Activated T-helper 1 cell treated with anti-CD3 and anti-CD28 coated beads, Interleukin-2, amount 50 U/mL, for 16 hours (primary cell): ENCODE measurements at places on chromosomes 4 and X.

- no peak for DNase-seq
These were observed 186.6 kb downstream of the TMEM47 start for GRCh38 chrX:34470507-34470906.

GRCh38 chr4:74376888-74377483 lies 12.0 kb downstream of the EREG start:
- DNase-seq: no peak

- DNase-seq: no peak
These were observed 192.7 kb downstream of the RBMX2 start for GRCh38 chrX:130594453-130594916.

DNA sequence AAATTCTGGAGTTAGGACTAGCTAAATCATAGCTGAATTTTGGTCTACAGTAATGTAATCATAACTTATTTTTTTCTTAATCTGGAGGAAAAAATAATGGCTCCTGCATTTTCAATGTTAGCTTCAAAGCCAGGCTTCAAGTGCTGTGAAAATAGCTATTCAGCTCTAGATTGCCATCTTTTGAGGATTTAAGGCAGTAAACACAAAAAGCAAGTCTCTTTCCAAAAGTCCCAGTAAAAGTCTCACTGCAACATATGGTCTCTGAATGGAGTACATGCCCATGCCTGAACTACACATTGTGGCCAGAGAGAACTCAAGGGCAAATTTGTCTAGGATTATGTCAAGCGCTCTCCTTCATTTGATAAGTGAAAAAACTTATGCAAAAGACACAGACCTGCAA lies 720.9 kb downstream of the FSTL5 start:
- DNase-seq: no peak

DNA sequence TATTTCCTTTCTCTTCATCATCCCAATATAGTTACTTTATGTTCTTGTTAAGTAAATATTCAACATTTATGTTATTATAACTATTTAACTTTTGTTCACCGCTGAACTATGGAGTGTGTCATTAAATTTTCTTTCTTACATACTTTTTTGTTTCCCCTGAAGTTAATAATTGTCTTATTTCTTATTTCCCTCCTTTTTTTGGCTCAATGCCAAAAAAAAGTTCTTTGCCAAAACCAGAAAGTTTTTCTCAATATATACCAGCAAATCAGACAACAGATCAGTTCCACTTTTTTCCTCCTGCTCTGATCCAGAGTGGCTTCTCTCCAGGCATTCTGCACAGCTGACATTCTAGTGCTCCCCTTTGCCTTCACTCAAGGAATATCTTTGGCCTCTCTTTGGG lies 187.0 kb upstream of the PPARGC1A start:
- DNase-seq: no peak

- DNase-seq: no peak
These were observed 23.0 kb upstream of the CBR4 start for GRCh38 chr4:169032883-169033645.

- DNase-seq: no peak
These were observed 200.9 kb upstream of the FSTL5 start for GRCh38 chr4:162364651-162365050.

GRCh38 chr4:36676139-36677050 lies 395.0 kb downstream of the DTHD1 start:
- DNase-seq: no peak

DNA sequence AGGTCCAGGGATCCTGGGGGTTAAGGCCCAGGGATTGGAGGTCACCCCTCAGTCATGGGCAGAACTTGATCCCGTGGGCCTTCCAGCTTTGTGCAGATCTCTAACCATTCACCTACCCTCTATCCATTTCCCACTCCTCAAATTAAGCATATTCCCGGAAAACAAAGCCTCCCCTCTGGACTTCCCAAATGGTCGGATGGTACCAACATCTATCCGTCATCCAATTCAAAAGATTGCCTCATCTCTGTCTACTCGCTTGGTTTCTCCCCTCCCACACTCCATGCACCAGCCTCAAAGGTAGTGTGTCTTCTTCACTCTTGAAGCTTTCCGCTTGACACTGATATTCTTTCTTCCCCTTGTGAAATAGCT lies 473 bp upstream of the BCLAF3 start:
- no peak for DNase-seq

- no peak for DNase-seq
These were observed 8.3 kb downstream of the SLBP start for GRCh38 chr4:1703867-1704266.

- no peak for DNase-seq
These were observed 10.4 kb upstream of the USO1 start for GRCh38 chr4:75714011-75714410.

- DNase-seq: no peak
These were observed 16.9 kb downstream of the ACOT9 start for GRCh38 chrX:23726191-23726590.

GRCh38 chr4:29717287-29718057 lies 1002.7 kb upstream of the PCDH7 start:
- no peak for DNase-seq

DNA sequence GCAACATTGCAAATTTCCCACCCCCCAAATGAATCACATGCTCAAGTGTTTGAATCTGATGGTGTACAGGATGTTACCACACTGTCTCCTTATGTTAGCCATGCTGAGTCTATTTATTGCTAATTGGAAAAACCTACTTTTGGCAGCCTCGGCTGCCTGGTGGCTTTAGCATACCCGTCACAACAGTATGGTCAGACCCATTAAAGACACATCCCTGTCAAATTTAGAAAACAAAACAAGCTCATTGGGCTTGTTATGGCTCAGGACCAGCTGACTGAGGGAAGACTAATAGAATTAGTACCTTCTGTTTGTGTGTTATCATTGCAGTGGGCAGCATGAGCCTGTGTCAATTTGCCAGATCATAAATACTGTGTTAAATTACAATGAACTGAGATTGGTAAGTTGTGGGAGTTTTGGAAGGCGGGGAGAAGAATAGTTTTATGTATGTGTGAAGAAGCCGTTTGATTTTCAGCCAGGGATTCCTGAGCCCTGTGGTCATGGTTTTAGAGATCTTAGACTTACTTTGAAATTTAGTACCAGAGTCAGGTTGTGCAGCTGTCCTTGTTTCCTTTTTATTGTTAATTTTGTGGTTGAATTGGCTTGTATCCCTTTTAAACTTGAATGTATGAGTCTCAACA lies 66.8 kb downstream of the POLA1 start:
- DNase-seq: no peak

GRCh38 chr4:6195602-6196319 lies 4.6 kb downstream of the JAKMIP1 start:
- DNase-seq: no peak

DNA sequence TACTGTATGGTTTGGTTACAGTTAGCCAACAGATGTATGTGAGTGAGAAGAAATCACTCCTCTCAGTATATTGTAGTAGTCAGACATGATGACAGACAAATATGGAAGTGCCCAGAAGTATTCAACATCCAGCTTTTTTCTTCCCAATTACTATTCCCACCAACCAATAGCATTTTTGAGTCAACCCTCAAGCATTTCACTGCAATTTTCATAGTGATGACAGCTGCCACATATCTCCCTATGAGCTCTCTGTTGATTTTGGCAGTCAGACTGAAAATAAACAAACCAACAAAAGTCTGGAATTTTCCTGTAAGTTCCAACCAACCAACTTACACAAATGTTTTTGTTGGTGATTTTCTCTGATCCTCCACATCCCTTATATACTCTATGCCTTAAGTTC lies 8.2 kb upstream of the TRAM1L1 start:
- no peak for DNase-seq

GRCh38 chrX:129808158-129808828 lies 28.5 kb downstream of the SASH3 start:
- DNase-seq: no peak

DNA sequence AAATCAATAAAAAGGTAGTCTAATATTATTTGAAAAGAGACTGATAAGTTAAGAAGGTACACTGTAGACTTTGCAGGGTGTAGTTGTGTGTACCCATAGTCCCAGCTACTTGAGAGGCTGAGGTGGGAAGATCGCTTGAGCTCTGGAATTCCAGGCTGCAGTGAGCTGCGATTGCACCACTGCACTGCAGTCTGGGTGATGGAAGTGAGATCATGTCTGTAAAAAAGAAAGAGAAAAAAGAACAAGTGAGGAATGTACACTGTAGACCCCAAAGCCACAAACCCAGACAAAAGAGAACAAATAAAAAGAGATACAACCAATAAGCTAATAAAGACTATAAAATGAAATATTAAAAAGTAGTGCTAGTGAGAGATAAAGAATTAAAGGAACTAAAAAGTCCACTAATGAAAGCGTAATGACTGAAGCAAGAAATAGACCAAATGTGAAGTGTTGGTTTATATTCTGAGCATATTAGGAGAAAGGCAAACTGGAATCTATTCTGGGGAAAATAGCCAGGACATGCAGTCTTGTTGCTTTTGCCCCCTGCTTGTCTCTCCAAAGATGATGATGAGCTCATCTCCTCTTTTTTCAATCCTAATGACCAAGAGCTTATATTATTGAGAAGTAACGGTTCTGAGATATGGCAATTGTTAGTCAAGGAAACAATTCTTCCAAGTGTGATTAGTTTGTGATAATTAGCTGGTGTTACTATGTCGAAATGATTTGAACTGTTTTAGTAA lies 19.1 kb downstream of the GSX2 start:
- DNase-seq: no peak
